ENCODE measurements at places on chromosomes 12 and 14.

DNA sequence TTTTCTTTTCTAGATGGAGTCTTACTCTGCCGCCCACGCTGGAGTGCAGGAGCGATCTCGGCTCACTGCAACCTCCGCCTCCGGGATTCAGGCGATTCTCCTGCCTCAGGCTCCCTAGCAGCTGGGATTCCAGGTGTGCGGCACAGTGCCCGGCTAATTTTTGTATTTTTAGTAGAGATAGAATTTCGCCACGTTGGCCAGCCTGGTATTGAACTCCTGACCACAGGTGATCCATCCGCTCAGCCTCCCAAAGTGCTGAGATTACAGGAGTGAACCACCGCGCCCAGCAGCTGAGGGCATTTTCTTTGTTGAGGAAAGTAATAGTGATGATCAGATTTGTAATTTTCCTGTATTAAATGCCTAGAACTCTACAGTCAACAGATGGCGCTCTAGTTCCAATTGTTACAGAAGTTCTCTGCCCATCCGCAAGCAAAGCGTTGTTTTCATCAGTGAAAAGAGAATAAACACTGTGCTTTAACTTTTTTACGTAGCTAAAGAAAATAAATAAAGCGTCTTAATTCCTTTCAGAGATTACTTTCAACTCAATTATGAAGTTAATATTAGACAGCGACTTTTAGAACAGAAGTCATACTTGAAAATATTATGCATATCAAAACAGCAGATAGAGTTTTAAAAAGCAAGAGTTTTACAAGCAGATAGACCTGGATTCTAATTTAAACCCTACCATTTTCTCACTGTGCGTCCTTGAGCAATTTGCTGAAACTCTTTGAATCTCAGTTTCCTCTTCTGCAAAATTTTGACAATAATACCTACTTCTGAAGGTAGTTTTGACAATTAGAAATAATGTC lies 335.1 kb downstream of the DUSP6 start:
- no peak for DNase-seq

GRCh38 chr14:103688906-103689902 lies 26.0 kb downstream of the XRCC3 start:
- no peak for DNase-seq

- DNase-seq = no peak
These were observed 14.2 kb downstream of the RAB21 start for GRCh38 chr12:71768900-71769299.

DNA sequence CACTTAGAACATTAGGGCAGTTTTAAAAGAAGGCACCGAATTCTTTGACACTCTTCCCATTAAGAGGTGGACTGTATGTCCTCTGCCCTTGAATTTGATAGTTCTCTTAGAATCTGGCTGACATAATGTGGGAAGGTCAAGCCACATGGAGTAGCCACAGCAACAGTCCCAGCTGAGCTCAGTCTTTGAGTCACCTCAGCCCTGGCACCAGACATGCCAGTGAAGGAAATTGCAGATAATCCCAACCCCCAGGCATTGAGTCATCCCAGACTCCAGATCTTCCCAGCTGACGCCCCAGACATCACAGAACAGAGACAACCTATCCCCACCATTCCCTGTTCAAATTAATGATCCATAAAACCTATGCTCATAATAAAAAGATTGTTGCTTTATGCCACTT lies 83.4 kb downstream of the GTF2A1 start:
- no peak for DNase-seq

GRCh38 chr14:93049315-93049714 lies 66.4 kb downstream of the ITPK1 start:
- DNase-seq = no peak

GRCh38 chr14:89144642-89145041 lies 272.4 kb downstream of the FOXN3 start:
- no peak for DNase-seq

GRCh38 chr12:47987411-47988072 lies 16.7 kb downstream of the COL2A1 start:
- peak; percentile 8 for DNase-seq

DNA sequence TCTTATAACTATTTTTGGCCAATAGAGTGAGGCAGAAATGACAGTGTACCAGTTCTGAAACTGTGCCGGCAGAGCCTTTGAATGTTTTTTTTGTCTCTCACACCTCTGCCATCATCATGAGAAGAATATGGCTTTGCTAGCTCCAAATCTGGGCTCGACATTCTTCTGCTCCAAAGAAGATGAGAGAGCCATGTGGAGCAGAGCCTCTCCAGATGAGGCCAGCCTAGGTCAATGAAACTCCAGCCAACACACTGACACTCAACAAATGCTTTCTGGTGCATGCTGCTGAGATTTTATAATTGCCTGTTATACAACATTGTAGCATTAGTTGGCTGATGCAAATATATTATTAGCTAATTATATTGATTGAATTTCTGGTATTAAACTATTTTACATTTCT lies 154.7 kb downstream of the SLC38A4 start:
- no peak for DNase-seq

DNA sequence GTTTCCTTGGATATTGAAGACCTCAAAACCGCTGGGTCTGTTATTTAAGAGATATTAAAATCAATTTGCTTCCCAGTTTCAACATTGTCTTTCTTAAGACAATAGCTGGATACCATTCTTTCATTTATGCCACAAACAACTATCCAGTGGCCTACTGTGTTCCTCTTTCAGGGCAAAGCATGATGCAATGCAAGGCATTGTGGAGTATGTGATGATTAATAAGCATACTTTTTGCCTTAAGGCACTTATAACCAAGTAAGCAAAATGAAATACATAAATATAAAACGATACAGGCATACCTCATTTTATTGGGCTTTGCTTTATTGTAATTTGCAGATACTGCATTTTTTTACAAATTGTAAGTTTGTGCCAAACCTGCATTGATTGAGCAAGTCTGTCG lies 45.5 kb downstream of the SCN8A start:
- DNase-seq = no peak

GRCh38 chr12:110600254-110600653 lies 13.7 kb upstream of the TCTN1 start:
- DNase-seq = no peak

- DNase-seq = no peak
These were observed 10.3 kb downstream of the FBRSL1 start for GRCh38 chr12:132500142-132500855.

- DNase-seq = no peak
These were observed 14.7 kb upstream of the KRT86 start for GRCh38 chr12:52259657-52260243.

- DNase-seq = no peak
These were observed 67.5 kb downstream of the SLC38A1 start for GRCh38 chr12:46201284-46201789.

GRCh38 chr12:110785240-110785639 lies 42.5 kb upstream of the PPP1CC start:
- no peak for DNase-seq

- no peak for DNase-seq
These were observed 8.5 kb upstream of the SLC6A13 start for GRCh38 chr12:271161-271560.

DNA sequence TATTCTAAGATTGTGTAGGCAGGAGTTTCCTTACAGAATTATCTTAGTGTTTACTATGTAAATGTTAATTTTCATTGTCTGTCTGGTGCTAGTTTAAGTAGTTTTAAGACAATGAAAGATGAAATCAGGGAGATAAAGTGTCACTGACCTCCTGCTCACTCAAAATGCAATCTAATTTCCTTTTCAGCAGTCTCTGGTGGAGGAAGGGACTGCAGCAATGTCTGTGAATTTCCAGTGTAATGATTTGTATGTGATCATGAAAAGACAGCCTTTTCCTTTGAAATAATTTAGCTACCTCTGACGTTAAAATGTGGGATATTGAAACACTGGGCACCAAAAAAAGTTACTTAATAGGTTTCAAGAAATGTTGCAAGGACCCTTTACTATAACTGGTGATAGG lies 779.7 kb upstream of the FLRT2 start:
- no peak for DNase-seq

- DNase-seq = peak; percentile 34
These were observed 4.4 kb downstream of the TXNRD1 start for GRCh38 chr12:104219908-104220404.

DNA sequence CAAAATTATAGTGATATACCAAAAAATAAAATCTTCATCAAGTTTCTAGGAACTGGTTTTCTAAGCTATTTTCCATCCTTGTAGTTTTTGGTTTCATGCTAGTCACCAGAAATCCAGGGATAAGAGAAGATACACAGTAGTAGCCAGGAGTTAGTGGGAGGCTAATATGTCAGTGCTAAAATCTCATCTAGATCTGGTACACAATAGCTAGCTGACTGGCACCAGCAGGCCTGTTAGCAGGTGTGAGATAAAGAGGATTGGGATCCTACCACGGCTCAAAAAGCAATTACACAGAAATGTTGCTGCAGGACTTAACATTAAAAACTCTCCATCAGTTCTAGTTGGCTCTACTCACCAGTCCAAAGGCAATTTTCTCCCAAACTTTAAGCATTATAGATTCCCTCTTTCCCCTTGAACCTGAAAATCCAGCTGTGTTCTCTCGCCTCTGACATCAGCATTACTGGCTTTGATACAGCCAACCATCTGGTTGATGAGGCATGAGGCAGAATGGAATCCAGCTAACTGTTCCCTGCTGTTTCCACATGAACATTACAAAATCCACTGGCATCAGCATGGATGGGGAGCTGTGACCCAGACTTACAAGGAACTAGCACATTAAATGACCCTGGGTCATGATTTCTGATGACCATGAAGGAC lies 41.8 kb upstream of the CCDC196 start:
- DNase-seq = no peak

GRCh38 chr14:23450379-23450778 lies 14.9 kb upstream of the MYH7 start:
- DNase-seq = no peak

DNA sequence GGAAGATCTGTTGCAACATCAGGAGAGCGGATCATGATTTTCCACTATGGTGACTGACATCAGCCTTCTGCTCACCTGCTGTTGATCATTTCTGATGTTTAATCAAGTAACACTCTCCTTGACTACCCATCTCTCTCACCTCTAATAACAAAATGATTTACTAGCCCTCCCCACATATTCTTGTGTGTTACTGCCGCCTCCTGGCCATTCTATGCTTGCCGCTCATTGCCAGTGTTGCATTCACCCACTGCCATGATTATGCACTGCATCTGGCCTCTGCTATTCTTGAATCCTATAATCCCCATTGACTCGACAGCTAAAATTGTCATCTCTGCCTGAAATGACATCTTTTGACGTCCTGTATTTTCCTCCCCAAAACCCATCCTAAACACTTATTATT lies 113.8 kb downstream of the RERGL start:
- no peak for DNase-seq

DNA sequence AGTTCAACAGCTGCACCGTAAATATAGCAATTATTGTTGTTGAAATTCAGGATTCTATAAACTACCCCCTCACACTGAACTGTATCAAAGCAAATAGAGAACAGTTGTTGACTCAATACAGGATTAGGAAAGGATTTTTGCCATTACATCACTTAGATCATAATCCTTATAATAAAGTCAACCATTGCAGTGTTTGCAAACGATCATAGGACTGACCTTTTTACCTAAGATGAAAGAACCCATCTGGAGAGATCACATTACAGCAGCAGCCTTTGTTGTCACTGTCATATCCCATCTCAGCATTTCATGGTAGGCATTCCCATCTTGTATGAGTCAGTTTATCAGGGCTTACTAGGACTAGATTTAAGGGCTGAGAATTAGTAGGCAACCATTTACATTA lies 96.1 kb downstream of the IPO8 start:
- DNase-seq = no peak

GRCh38 chr12:132638541-132639408 lies 20.2 kb downstream of the P2RX2 start:
- no peak for DNase-seq

DNA sequence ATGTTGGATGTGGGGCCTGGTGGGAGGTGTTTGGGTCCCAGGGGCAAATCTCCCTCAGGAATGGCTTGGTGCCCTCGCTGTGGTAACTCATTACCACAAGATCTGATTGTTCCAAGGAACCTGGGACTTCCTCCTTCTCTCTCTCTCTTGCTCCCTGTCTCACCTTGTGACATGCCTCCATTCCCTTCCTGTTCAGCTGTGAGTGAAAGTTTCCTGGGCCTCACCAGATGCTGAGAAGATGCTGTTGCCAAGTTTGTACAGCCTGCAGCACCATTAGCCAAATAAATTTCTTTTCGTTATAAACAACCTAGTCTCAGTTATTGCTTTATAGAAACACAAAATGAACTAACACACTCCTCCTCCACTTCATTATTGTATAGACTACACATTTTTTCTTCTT lies 759.8 kb upstream of the MDGA2 start:
- DNase-seq = no peak

DNA sequence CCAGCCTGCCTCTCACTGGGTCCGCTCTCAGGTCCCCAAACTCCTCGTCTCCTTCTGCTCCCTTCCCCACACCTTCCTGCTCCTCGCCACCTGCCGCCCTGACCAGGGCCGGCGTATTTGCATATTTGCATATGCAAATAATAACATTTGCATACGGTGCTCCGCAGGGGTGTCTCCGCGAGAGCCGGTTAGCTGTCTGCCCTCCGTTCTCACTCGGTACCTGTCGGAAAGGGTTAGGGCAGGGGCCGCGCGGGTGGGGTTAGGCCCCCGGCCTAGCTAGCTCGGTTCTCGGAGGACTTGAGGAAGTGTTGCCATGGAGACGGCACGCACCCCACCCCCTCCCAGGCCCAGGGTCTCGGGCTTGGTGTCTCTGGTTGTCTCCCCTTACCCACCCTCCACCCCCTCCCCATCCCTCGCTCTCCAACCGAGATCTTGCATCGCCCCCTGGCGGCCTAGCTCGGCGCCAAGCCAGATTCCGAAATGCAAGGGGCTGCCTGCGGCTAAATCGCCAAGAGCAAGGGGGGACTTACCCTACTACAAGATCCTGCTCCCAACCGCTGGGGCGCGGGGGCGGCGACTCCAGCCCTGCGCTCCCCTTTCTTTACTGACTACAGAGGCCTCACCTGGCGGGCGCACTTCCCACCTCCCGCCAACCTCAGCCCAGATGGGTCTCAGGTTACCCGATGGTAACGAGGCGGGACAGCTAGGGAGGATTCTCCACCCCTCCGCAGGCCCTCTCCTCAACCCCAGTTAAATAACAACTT lies 8.1 kb downstream of the STAC3 start:
- DNase-seq = peak; percentile 72

DNA sequence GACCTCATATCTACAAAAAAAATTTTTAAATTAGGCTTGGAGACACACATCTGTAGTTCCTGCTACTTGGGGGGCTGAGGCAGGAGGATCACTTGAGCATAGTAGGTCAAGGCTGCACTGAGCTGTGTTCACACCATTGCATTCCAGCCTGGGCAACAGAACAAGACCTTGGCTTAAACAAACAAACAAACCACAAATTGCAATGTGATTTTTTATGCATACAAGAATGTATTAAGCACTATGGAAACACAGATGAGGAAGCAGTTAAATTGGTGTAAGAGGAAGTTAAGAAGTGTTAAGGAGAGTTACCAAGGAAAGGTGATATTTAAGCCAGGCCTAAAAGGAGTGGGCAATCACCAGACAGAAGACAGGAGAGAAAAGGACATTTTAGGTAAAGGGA lies 83.6 kb upstream of the HECTD1 start:
- no peak for DNase-seq

All from activated CD4-positive, CD25-positive, alpha-beta regulatory T cell treated with anti-CD3 and anti-CD28 coated beads, Interleukin-2, amount 50 U/mL, for 72 hours (primary cell).